ENCODE measurements at places on chromosomes 3 and 15.

DNA sequence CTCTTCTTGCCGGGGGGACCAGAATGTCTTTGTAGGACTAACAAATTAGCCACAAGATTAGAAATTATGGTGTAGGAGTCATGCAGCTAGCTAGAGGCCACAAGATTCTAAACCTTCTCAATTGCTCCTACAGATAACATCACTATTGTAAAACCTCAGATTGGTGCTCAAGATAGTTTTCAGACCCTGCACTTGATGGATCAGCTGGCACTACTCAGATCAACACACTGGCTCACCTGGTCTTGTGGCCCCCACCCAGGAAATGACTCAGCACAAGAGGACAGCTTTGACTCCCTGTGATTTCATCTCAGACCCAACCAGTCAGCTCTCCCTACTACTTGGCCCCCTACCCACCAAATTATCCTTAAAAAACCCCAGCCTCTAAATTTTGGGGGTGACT is 124.1 kb upstream of the RASGRP1 start:
- no peak for DNase-seq
- no peaks in the 10 kb centered on the region for H3K27me3 ChIP-seq
- H3K4me1 ChIP-seq = no peaks in the 10 kb centered on the region
- H3K4me3 ChIP-seq = no peak overlapping the region
- no peaks in the 10 kb centered on the region for H3K36me3 ChIP-seq

DNA sequence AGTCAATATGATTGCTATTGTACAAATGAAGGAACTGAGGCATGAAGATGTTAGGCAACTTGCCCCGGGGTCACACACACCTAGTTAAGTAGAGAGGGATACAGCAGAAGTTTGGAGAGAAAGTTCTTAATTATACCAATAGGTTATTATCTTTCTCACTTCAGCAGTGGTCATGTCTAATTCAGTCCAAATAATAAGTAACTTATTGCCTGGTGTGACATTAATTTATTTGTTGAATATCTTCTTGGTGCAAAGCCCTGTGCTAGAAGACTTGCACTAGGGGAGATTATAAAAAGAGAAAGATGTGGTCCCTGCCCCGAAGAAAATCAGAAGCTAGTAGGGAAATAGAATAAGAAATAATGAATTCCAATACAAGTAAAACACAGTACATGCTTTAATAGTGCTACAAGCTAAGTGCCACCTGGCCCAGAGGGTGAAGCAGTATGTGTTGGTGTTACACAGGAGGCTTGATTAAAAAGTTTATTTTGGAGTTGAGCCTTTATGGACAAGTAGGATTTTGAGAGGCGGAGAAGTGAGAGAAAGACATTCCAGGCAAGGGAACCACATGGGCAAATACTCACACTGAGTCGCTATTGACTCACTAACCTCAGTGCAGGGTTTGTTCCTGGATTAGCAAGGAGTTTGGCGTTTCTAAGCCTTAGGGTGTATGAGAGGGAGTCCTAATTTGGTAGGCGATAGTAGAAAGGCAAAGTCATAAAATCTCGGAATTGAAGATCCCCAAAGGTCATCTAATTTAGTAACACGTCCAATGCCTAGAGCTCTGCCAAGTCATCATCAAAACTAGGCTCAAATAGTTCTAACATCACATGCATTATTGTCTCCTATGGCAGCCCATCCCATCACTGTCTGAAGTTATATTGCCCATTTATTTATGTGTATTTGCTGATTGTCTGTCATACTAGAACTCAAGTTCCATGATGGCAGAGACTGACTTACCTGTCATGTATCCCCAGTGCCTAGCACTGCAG is 19.2 kb upstream of the GSK3B start:
- no peaks in the 10 kb centered on the region for H3K4me1 ChIP-seq
- no peak for DNase-seq
- no peak overlapping the region for H3K27ac ChIP-seq
- H3K27me3 ChIP-seq = no peaks in the 10 kb centered on the region
- H3K4me3 ChIP-seq = no peak overlapping the region

- no peaks in the 10 kb centered on the region for H3K36me3 ChIP-seq
- no peak overlapping the region for H3K4me3 ChIP-seq
Measured at GRCh38 chr15:68687136-68687735, 108.4 kb downstream of the CORO2B start.

GRCh38 chr3:172646439-172647015 is 64.3 kb downstream of the NCEH1 start:
- no peak overlapping the region for H3K27ac ChIP-seq
- DNase-seq = no peak
- no peaks in the 10 kb centered on the region for H3K36me3 ChIP-seq
- no peaks in the 10 kb centered on the region for H3K27me3 ChIP-seq

DNA sequence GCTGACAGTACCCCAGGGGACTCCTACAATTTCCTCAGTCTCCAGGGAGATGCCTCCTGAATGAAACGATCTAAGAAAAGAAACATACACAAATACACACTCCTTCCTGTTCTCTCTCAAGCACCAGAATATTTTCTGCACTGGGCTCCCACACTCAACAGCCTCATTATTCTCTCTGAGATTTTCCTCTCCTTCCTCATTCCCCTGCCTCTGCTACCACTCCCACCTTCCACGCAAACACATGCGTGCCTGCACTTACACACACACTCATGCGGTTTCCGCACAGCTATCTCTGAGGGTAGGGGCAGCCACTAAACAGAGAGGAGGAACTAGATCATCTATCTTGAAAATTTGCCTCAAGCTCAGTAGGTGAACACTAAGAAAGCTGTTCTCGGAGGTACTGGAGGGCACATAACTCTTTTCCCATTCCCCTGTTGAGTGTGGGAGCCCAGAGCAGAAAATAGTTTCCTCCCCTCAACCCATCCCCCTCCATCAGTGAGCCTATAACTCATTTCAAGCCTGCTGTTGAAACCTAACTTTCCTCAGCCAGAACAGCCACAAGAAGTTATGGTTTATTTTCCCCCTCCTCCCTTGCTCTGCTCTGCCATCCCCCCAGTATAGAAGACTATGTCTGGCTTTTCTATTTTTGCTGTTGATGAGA is 30.5 kb upstream of the TIPARP start:
- H3K27ac ChIP-seq = no peak overlapping the region
- no peaks in the 10 kb centered on the region for H3K36me3 ChIP-seq
- H3K4me3 ChIP-seq = no peak overlapping the region
- peaks cover 20% of the 10 kb centered on the region for H3K4me1 ChIP-seq
- no peaks in the 10 kb centered on the region for H3K27me3 ChIP-seq
- peak; percentile 15 for DNase-seq

DNA sequence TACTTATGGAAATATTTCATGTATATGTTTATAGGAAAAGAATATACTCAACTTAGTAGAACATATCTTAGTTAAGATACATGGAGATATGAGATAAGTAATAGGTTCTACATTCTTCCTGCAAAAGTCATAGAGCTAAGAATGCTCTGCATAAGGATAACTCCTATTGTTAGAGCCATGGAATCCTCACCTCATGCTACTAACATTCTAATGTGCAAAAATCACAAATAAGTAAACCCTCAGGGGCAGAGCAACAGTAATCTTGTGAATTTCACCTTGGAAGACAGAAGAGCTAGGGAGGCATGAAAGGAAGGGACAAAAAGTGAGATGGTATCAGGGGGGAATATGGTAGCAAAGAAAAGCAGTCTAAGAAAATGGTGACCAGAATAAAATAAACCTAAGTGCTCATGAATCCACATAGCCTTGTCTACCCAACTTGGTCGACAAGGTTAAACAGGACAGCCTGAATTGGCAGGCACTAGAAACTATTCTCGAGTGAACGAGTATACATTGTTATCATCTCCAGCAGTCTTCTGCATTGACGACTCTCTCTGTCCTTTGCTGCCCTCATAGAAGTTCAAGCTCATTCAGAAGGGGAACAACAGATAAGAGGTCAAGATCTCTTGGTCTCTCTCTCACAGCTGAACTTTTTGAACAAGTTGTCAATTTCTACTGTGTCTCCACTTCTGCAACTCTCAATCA is 52.8 kb downstream of the XRN1 start:
- peaks cover 19% of the 10 kb centered on the region for H3K36me3 ChIP-seq
- H3K27me3 ChIP-seq = no peaks in the 10 kb centered on the region
- no peaks in the 10 kb centered on the region for H3K4me1 ChIP-seq

DNA sequence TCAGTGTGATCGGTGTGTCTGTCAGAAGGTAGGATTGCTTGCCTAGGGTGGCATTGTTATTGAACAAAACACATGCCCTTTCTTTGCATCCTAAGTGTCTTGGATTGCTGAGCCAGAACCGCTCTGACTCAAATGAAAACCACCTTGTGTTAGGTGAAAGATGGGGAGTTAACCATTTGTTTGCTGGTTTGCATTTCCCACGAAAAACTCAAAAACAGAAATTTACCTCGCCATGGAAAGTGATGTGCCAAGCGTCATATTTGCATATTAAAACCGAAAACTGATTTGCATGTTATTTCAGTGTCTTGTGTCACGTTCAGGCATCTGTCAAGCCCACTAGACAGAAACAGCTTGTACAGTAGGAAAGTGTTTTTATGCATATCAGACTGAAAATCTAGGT is 474.6 kb upstream of the TPRG1 start:
- H3K27ac ChIP-seq = no peak overlapping the region
- peak; percentile 18 for DNase-seq
- no peak overlapping the region for H3K4me3 ChIP-seq
- no peaks in the 10 kb centered on the region for H3K27me3 ChIP-seq
- peaks cover 9% of the 10 kb centered on the region for H3K4me1 ChIP-seq
- H3K36me3 ChIP-seq = no peaks in the 10 kb centered on the region

DNA sequence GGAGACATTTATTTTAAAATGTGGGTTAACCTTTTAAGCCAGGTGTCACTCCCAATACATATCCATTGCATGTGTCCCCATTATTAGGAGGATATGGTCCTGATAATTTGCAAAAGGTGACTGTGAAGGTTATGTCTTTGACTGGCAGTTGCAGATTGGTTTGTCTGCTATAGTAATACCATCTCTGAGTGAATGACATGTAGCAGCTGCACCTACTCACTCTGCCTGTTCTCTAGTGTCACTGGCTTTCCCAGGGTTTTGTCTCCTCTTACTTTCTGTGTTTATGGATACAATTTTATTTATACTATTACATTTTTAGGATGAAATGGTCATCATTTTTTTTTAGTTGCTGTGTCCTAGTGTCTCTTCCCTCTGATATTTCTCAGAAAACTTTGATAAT is 393.2 kb downstream of the C3orf38 start:
- DNase-seq = no peak
- no peak overlapping the region for H3K4me3 ChIP-seq
- no peak overlapping the region for H3K27ac ChIP-seq
- no peaks in the 10 kb centered on the region for H3K27me3 ChIP-seq
- H3K36me3 ChIP-seq = no peaks in the 10 kb centered on the region

DNA sequence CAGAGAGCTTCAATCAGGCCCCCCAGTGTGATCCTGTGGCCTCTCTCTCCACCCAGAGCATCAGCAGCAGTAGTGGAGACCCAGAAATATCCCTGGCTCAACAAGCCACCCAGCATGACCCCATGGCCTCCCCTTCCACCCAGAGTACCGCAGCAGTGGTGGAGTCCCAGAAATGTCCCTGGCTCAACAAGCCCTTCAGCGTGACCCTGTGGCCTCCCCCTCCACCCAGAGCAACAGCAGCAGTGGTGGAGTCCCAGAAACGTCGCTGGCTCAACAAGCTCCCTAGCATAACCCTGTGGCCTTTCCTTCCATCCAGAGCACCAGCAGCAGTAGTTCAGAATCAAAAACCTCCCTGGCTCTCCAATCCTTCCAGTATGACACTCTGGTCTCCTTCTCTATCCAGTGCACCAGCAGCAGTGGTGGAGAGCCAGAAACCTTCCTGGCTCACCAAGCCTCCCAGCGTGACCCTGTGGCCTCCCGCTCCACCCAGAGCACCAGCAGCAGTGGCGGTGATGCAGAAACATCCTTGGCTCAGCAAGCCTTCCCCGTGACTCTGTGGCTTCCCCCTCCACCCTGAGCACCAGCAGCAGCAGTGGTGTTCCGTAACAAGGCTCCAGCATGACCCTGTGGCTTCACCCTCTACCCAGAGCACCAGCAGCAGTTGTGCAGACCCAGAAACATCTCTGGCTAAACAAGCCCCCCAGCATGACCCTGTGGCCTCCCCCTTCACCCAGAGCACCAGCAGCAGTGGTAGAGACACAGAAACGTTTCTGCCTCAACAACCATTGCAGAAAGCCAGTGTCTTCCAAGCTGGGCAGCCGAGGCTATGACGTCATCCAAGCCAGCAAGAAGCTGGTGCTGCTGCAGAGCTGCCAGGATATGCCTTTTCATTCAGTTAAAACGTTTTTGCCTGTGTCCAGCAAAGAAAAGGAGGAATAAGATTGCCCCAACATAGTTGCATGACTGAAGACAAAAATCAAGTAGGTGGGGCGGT is 61.3 kb upstream of the TAMM41 start:
- H3K36me3 ChIP-seq = no peaks in the 10 kb centered on the region
- no peak for DNase-seq
- H3K4me1 ChIP-seq = no peaks in the 10 kb centered on the region
- no peak overlapping the region for H3K27ac ChIP-seq
